ENCODE measurements at places on chromosomes 2 and 18.
A peak's percentile ranks its signal among the peaks of the same experiment; 100 is the strongest.

DNA sequence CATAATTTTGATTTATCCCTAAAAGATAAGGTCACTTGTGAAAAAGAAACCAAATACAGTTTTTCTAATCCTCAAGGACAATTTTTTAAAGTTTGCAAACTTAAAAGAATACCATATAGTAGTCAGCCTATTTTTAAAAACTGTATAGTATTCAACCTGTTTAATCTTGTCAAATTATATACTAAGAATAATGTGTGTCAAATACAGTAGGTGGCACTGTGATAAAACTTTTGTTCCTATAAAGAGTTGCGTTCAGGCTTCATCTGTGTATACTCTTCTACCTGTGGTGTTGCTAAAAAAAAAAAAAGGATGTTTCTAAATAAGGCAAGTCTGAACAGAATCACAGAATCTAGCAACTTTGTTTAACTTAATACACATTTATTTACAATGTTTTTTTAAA lies 68.6 kb downstream of the CCDC138 start:
- no peak for DNase-seq

DNA sequence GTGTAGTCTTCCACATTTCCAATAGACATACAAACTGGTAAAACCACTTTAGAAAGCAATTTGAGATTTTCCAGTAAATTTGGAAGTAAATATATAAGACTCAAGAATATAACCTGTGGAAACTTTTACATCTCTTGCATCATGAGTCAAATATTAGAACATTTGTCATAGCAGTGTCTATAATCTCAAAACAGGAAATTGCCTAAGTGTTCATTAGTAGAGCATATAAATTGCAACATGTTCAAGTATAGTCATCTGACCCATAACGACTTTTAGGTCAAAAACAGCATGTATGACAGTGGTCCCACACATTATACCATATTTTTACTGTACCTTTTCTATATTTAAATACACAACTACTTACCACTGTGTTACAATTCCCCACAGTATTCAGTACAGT lies 555.9 kb upstream of the VRK2 start:
- no peak for DNase-seq

DNA sequence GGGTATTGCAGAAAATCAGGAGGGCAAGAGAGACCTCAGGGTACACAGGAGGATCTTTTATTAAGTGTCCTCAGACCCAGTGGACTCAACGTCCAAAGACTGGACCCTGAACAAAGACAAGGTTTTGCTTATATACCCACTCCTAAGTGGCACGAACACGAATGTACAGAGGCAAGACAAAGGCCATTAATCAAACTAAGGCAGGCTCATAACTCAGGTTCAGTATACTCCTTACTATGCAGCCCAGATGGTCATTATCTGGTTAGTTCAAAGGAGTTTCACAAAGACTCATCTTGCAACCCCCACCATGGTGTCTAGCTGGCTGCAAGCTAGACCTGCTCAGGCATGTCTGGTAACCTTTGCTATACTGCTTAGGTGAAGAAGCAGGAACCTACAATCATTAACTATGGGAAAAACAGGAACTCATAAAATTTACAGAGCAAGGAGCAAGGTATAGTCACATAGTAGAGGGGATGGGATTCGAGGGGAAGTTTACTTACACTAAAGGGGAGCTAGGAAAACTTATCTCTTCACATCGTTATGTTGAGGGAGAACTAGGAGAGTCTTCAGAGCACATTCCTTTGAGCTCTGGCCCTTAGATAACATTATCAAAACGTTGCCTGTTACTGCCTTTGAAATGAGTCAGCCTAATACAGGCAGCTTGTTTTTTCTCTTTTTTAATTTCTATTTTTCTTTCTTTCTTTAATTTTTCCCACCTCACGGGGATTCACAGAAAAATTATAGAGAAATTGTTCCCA lies 33.9 kb downstream of the SLC4A3 start:
- no peak for DNase-seq

DNA sequence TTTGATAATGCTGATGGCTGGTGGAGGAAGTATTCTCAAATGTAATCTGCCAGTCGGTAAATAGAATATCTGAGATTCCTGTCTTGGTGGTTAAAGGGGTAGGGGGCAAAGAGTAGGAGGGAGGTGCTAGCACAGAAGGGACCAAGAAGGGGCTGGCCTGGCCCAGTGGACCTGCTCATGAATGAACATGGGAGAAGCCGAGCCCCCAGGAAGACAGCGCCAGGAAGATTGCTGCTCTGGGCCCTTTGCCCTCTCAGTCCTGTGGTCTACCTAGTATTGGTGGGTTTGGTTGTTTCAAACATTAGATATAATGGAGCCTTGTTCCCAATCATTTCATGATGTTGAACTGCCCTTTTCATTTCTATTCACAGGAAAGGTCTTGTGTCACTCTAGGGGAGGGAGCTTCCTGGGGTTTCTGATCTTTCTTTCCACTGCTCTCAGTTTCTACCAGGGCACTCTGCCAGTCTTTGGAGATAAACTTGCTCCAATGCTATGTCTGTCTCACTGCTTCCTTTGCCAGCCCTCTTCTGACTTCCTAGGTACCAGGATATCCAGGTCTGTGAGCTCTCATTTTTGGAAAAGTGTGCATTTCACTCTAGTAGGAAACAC lies 5.3 kb upstream of the MOCOS start:
- DNase-seq = no peak

GRCh38 chr2:168179592-168179991 lies 67.8 kb downstream of the STK39 start:
- DNase-seq = no peak

DNA sequence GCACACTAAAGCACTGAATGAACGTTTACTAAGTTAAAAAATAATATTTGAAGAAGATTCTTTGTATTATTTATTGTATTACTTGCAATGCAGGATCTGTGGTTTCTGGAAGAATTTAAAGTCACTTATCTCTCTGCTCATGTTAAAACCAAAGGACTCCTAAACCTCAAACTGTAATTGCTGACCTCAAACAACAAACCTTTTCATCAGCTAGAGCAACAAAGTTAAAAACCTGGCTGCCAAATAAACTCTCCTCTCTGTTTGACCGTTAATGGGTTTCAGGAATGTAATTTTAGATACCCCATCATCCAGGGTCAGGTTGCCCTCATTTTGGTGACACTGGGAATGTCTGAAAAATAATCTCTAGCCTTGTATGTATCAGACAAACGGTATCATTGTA lies 239.1 kb downstream of the TGIF1 start:
- no peak for DNase-seq

GRCh38 chr2:48448274-48449061 lies 81.5 kb upstream of the STON1 start:
- DNase-seq = no peak

DNA sequence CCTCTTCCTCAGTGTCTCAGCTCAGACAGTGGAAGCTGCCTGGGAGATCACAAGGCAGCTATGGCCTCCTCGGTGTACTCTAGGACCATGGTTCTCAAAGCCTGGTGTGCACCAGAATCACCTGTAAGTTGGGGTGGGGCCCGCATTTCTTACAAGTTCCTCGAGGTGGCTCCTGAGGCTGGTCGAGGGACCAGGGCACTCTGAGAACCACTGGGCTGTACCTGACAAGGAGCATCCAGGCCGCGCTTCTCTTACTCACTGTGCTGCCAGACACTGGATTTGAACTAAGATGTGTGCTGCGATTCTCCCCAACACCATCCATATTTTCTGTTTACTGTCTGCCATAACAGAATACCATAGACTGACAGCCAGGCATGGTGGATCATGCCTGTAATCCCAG lies 59.5 kb downstream of the DIPK1C start:
- DNase-seq = no peak

- DNase-seq = peak; percentile 6
Measured at GRCh38 chr18:54119524-54120019, 104.9 kb downstream of the MBD2 start.

DNA sequence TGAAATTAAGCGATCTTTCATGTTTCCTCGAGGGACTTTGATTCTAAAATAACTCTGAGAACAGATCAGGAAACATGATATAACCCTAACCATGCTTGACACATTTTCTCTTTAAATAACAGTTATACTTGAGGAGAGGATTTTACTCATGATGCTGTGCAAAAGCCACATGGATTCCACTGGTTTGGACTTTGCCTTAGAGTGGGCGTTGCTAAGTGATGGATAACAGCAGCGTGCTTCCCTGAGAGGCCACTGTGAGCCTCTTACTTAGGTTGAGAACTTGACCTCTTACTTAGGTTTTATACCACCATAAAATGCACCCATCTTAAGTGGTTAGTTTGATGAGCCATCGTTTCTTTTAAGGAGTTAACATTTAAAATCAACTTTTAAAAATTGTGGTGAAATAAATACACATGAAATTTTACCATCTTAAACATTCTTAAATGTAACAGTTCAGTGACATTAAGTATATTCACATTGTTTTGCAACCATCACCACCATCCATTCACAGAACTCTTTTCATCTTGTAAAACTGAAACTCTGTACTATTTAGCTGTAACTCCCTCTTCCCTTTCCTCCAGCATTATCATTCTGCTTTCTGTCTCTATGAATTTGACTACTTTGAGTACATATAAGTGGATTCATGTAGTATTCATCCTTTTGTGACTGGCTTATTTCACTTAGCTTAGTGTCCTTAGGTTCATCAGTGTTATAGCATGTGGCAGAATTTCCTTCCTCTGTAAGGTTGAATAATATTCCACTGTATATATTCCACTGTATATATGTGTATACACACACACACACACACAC lies 22.6 kb downstream of the ANXA4 start:
- DNase-seq = peak; percentile 36

DNA sequence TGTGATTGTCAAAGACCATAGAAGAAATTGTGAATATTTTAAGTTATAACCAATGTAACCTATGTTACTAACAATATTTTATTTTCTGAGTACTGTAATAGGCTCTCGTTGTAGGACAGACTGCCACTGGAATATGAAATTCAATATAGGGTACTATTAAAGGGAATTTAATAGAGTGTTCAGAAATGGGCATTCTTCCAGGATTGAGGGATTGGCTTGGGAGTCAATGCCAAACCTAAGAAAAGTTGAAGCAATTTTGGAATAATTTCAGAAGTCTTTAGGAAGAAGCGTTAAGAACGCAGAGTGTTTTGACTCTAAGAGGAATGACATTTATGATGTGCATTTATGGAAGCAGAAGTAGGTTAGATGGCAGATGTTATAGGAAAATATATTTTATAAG lies 79.0 kb downstream of the ACVR2A start:
- DNase-seq = no peak

DNA sequence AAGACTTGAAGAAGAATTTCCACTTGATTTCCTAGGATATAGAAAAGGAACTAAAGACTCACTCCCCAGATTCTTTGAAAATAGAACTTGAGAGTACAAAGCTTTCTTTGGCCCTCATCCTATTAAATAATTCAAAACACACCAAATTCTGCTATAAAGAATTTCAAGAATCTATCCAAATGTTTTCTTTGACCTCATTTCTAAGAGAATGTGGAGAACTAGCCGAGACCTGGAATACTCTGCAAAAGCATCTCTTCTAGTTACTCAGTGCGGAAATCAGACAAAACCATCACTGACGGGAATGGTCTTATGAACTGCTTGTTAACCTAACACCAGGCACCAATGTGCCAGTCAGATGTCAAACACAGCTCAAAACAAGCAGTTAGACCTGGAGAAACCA lies 44.2 kb upstream of the ARL5A start:
- no peak for DNase-seq

DNA sequence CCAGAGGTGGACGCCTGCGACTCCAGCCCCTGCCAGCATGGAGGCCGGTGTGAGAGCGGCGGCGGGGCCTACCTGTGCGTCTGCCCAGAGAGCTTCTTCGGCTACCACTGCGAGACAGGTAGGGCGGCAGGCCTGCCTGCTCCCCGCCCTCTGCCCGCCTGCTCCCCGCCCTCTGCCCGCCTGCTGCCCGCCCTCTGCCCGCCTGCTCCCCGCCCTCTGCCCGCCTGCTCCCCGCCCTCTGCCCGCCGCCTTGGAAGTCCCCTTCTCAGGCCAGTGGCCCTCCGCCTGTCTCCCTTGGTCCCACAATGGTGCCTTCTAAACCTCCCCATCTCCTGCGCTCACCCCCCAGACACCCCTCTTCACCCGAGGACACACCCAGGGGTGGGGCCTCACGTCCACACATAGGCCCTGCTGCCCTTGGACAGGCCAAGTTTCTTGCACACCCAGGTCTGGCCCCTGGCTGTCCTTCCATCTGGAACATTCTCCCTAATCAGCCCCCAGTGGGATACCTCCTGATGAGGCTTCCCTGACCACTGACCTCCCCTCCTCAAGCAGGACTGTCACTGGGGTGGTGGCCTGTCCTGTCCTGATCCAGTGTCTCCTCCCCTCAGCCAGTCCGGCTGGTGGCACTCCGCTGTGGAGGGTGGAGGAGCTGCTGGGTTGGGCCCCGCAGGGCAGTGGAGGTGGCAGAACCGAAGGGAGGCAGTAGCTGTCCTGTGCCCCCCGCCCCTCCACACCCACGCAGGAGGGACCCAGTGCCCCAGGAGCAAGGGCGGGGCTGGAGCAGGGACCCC lies 37.9 kb downstream of the MTERF4 start:
- DNase-seq = no peak

- no peak for DNase-seq
Measured at GRCh38 chr2:166841152-166841551, 47.1 kb upstream of the XIRP2 start.

GRCh38 chr2:71830497-71831192 lies 317.0 kb downstream of the CYP26B1 start:
- DNase-seq = no peak

DNA sequence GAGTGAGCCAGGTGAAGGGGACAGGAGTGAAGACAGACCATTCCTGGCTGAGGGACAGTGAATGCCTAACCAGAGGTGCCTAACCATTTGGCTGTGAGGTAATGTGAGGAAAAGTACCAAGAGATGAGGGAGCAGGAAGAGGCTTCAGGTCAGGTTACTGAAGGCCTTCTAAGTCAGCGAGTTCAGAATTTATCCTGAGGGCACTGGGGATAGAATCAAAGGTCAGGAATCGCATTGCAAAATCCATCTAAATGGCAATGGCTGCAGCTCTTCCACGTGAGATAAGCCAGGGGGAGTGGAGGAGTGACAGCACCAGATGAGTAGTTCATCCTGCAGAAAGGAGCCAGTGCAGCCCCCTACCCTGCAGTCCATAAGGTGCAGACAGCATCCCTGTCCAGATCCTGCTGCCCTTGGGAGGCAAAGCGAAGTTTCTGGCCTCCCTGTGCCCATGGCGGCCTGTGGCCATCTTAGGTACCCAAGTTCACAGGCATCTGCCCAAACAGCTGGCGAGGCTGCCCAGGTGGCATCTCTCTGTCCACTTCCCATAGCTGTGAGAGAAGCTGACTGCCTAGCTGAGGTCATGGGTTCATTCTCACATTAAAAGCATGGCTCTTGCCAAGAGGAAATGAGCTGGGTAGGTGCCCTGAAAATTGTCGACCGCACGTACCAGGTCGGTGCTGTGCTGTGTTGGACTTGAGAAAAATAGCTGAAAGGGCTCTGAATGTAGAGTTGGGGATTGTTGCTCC lies 49.5 kb downstream of the CYP27C1 start:
- DNase-seq = peak; percentile 57

- DNase-seq = no peak
Measured at GRCh38 chr2:233814056-233814835, 36.1 kb downstream of the MROH2A start.

DNA sequence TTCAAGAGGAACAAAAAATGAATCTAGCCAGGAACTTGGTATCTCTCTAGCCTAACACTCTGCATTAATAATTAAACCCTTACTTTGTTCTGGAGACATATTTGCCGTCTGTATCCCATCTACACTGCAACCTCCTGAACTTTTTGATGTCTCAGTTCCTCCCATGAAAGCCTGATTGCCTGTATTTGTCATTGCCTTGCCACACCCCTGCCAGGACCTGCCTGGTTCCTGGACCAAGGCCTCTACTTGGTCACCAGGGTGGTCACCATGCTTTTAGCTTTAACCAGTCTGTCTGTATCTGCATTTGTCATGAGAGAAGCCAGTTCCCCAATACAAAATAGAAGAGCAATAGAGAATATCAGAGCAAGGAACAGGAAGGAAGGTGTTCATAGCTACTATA lies 58.8 kb upstream of the NOL4 start:
- DNase-seq = no peak
